ENCODE measurements at places on chromosomes 1 and 21.

DNA sequence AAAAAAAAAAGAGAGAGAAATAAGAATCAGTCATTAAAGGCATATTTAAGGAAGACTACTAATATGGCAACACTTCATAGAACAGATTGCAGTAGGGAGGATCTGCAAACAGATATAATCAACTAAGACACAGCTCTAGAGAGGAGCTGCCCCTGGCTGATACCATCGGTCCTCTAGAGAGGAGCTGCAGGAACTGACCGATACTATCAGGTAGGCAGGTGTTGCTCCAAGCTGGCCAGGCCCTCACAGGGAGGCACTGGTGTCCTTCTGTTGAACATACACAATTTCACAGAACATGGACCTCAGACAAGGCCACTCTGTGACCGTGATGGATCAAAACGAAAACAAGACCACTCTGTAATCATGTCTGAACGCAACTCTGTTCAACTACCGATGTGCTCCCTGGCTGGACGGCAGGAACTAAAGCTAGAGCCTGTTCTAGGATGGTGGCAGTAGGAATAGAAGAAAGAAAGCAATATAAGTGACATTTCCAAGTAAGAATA lies 15.5 kb downstream of the SMYD3 start:
- DNase-seq, result no peak

- DNase-seq, result no peak
These were observed 351.4 kb downstream of the NUF2 start for GRCh38 chr1:163672976-163673758.

GRCh38 chr1:162080472-162081015 lies 11.1 kb downstream of the NOS1AP start:
- no peak for DNase-seq

- DNase-seq, result peak; percentile 12
These were observed 141.8 kb upstream of the ERRFI1 start for GRCh38 chr1:8167936-8168335.

DNA sequence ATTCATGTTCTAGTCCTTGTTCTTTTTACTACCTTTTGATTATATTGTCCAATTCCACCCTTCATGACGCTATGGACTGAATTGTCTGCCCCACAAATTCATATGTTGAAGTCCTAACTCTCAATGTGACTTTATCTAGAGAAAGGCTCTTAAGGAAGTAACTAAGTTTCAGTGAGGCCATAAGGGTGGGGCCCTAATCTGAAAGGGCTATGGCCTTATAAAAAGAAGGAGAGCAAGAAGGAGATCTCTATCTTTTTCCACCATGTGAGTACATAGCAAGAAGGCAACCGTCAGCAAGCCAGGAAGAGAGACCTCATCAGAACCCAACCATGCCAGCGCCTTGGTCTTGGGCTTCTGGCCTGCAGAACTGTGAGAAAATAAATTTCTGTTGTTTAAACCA lies 95.9 kb downstream of the HIVEP3 start:
- DNase-seq, result no peak
